ENCODE measurements at places on chromosomes 2 and 18.

DNA sequence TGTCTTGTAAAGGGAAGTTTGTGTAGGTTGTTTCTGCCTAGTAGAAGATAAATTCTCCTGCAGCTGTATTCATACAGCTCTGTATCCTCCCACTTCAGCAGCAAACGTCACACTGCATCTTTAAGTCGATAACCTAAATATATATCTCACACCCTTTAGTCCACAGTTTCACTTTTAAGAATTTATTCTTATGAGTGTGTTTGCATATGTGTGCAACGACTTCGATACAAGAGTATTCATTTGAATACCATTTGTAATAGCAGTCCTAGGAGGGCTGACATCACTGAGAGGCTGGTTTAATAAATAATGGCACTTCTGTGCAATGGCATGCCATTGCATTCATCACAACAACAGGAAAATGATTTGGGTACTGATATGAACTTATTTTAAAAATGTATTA is 63.8 kb upstream of the MSH6 start:
- no peak for DNase-seq

DNA sequence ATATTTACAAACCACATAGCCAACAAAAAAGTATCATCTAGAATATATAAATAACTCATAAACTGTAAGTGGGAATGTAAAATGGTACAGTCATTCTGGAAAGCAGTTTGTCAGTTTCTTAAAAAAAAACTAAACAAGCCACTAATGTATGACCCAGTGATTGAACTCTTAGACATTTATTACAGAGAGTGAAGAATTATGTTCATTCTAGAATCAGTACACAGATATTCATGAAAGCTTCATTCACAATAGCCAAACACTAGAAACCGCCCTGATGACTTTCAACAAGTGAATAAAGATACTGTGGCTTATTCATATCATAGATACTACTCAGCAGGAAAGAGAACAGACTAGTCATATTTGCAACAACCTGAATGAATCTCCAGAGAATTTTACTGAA is 1541.5 kb downstream of the LRP1B start:
- DNase-seq = no peak

- DNase-seq = no peak
Observed at GRCh38 chr2:238010572-238010971, 43.8 kb downstream of the UBE2F start.

GRCh38 chr18:26771524-26771923 is 94.0 kb downstream of the AQP4 start:
- no peak for DNase-seq

DNA sequence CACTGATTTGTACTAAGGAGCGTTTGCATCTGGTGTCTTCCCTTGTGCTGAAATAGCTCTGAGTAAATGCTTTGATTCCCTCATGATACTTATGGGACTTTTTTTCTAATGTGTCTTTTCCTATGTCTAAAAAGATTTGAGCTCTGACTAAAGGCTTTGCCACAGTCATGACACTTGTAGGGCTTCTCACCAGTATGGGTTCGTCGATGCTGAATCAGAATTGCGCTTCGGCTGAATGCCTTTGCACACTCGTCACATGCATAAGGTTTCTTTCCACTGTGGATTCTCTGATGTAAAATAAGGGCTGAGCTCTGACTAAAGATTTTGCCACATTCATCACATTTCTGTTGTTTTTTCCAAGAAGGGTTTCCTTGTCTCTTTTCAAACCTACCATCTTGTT is 8.0 kb downstream of the ZNF396 start:
- DNase-seq = no peak

DNA sequence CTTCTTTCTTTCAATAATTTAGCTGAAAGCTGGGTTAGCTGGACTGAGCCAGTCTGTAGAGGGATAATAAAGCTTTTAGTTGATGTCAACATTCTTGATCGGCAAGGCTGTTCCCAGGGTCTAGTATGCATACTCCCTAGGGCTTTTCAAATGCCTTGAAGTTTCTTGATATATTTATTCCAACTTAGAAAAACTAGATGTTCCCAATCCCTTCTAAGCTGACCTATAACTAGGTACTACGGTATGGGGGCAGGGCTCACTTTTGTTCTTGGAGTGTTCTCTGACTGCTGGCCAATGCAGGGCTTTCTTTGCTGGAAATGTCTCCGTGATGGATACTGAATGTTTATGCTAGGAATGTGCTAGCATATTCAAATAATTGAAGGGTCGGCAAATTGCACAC is 258.6 kb upstream of the TANK start:
- DNase-seq = no peak

GRCh38 chr2:27714851-27715291 is 51.2 kb downstream of the SLC4A1AP start:
- no peak for DNase-seq

All from NCI-H1436 (cell line).